ENCODE measurements at places on chromosomes 2 and 18.

DNA sequence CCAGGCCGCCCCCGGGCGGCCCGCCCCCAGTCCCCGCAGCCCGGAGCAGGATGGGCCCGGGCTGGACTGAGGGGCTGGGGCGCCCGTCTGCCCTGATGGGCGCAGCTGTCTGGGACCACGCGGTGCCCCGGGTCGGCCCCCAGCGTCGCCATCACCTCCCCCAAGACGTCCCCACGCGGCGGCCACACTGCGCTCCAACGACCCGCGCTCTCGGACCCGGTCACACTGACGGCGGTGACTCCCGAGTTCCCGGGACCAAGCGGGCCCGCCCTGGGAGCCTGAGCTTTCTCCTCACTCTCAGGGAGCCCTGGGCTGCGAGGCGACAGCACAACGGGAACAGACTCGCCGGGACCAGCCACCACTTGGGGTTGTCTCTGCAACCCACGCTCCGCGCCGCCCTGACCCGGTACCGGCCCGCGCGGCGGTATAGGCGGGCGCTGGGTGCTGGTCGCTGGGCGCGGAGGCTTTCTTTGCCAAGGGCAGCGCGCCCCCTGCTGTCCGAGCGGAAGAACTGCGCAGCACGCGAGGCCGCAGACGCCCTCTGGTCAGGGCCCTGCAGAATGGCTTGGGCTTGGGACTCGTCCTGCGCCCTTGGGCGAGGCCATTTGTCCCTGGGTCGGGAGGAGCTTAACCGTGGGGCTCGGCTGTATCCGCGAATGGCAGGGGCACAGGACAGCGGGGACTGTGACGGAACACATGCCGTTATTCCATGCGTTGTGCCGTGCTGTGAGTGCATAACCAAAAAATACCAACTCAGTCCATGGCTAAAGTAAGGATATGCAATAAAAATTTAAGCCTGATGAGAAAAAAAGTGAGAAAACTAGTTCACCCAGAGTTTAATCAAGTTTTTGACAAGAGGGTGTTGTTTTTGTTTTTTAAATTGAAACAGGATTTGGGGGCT, 54.8 kb upstream of the ANKRD62 start:
- DNase-seq, result peak; percentile 81

GRCh38 chr18:8910186-8910822, 192.2 kb upstream of the NDUFV2 start:
- DNase-seq, result no peak

DNA sequence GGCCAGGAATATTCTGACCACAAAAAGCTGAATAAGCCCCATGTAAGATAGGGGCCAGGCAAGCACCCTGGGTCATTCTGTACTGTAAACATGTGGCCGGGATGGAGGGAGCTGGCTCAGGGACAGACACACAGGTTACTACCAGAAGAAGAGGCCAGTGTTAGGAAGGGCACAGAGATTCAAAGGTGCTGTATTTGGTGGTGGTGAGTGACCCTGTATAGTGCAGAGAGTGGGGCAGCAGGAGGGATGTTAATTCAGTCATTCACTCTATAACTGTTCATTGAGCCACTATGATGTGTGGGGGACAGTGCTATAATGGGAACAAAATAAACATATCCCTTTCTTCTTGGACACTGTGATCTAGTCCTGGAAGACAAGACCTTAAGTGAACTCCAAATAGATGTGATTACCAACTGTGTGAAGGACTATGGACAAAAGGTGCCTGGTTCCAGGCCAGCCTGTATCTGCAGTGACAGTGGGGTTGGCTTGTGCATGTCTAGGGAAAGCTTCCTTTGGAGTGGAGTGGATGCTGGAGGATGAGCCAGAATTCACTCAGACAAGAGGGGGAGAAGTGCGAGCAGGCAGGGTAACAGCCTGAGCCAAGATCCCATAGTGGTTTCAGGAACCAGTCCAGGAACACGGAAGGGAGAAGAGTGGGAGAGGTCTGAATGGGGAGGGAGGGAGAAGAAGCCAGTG, 8.3 kb downstream of the MOCOS start:
- DNase-seq, result no peak

DNA sequence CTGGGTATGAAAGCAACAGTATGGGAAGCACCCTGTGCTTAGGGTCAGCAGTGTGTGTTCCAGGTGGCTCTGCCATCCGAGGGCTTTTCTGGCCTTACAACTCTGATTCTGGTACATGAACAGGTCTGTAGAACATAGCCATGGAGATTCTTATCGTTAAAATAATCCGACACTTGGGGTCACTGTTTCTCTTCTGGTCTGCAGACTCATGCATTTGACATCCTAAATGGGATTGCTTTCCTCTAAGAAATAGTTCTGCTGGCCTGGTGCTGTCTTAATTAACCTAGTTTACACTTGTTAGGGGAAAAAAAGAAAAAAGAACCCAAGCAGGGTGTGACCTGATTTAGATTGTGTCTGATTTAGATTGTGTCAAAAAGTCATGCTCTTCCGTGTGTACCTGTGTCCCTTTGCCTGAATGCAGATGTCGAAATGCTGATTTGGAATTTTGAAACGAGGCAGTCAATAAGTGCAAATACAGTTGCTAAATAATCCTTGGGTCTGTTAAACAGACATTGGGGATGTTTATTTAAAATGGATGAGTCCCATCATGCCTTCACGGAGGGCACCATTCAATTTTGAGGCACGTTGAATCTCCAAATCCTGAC, 59.6 kb downstream of the TRPM8 start:
- DNase-seq, result no peak

GRCh38 chr18:45739848-45740247, 15.9 kb downstream of the SLC14A1 start:
- no peak for DNase-seq
